ENCODE measurements at places on chromosomes 3 and 15. TPM values are rescaled to one million over a fixed set of nuclear protein-coding genes. Genes with fewer than 3 reads are reported as not detected.

The WWTR1 gene
- total RNA-seq = 136 TPM

The UMPS gene
- total RNA-seq = 32.6 TPM

The ALDH1A2 gene
- total RNA-seq = 36.0 TPM

The TM6SF1 gene
- total RNA-seq = 5.7 TPM

The CD200 gene
- total RNA-seq = 23.0 TPM

The SLC24A5 gene
- 0.26 TPM for total RNA-seq

The FANCD2OS gene
- not detected for total RNA-seq

The SELENOS gene
- total RNA-seq = 40.7 TPM

The EAF2 gene
- 16.4 TPM for total RNA-seq

DNA sequence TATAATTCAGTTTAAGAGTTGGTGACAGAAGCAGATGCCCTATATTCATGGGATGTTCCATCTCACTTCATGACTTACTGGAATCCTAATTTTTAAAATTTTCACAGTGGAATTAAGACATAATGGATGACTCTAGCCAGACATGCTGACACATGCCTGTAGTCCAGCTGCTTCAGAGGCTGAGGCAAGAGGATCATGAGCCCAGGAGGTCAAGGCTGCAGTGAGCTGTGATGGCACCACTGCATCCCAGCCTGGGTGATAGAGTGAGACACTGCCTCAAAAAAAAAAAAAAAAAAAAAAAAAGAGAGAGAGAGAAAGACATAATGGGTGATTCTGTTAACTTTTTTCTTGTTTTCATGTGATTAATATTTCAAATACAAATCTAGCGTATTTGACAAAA is 123.6 kb downstream of the KLHL25 start:
- DNase-seq = no peak

DNA sequence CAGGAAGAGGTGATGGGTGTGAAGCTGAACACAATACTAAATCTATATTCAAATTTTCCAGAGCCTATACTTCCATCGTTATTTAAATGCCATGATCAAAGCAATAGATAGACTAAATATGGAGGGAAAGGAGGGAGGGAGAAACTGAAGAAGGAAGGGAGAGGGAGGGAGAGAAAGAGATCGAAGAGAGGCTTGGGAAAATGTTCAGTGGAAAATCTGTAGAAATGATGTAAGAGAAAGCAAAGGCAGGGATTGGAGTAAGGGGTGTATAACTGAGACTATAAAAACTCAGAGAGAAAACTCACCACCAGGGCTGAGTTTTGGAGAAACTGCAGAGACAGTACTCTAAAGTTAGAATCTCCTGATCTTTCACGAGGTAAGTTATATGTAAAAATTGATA is at the start of gene OSTN:
TSS of gene OSTN (plus strand) at position 310 of the 400 bp plus-strand sequence. CDS start 13,292 bp downstream, outside the sequence.
- no peak for DNase-seq

DNA sequence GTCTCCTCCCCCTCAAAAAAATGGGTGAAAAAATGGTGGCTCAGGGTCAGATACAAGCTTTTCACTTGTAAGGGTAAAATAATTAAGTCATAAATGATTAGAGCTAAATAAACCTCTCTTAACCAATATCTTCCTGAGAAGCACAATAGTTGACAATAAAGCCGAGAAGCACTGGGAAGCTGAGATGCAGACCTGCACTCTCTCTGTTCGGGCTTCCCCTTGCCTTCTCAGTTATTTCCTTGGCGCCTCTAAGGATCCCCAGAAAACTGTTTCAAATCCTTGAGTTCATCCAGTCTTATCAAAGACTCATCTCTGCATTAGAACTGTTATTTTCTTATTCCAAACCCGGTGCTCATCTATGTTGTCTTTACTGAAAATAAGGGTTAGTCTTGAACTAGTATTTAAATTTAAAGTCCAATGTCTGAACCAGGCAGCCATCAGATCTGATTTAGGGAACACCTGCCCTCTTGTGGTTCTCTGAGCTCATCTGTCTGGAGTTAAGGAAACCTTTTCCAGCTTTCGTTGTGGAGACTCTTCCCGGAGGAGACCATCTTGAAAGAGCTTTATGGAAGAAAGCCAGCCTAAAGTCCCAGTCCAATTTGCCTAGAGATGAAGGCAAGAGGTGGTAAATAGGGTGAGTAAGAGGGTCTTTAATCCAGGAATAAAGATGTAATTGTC is 256.4 kb upstream of the MCTP2 start:
- no peak for DNase-seq

- DNase-seq = no peak
These were observed 58.9 kb downstream of the EIF3J start for GRCh38 chr15:44595656-44596510.

DNA sequence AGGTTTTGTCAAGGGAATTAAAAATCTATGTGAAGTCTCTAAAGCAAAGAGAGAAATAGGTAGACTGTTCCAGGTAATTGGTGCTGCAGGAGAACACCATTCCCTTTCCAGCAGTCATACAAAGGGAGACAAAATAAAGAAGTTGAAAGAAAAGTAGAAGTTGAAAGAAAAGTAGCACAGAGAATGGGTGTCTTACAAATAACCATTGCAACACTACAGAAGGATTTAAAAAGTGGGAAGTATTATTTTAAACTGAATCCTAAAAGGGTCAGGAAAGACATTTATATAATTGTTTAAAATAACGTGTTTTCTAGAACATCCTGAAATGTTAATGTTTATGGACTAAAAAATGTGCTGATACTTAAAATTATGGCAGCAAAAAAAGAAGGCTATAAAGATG is 223.8 kb downstream of the RSRC1 start:
- DNase-seq = no peak

- DNase-seq = no peak
These were observed 17.8 kb downstream of the SMAD3 start for GRCh38 chr15:67083135-67083762.

DNA sequence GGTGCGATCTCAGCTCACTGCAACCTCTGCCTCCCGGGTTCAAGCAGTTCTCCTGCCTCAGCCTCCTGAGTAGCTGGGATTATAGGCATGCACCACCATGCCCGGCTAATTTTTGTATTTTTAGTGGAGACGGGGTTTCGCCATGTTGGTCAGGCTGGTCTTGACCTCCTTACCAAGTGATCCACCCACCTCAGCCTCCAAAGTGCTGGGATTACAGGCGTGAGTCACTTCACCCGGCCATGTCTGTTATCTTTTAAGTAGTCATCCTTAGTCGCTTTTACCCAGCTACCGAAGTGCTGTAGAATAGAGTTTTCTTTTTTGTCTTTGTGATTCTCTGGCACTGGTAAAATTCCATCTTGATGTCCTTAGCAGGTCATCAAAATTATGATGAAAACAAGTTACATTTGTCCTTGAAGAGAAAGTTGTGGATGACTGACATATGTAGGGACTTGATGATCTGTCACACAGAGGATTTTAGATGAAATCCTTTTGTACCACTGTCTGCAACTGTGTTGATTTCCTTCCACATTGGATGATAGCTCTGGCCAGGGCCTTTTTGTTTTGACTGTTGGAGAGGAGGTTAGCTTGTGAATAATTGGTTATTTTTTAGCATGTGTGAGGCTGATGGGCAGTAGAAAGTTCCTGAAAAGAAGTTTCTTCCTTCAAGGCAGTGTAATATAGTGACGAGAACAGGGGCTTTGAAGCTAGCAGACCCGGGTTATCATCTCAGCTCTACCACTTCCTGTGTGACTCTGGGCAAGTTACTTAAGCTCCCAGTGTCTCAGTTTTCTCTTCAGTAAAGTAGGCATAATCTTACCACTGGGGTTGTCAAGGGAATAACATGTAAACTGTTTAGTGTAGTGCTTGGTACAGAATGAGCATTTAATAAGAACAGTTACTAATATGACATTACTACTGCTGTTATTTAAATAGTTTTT is 18.8 kb downstream of the ATG7 start:
- DNase-seq = no peak

GRCh38 chr15:39140060-39140604 is 440.7 kb upstream of the THBS1 start:
- DNase-seq = no peak

DNA sequence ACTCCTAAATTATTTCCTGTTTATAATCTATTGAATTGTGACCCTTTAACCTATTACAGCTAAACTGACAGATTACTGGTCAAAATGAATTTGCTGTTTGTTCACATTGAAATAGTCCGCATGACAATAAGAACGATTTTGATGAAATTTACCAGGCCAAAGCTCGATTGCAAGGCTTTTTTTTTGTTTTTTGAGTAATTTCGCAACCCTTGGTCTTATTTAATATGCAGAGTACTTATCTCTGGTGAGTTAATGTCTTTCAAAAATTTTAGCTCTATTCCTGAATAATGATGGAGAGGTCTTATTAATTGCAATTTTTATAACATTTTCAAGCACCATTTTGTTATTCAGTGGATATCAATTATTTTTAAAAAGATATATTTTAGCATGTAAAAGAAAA is 362.4 kb downstream of the OTOL1 start:
- DNase-seq = no peak

GRCh38 chr3:32334675-32335074 is 57.0 kb upstream of the CMTM7 start:
- DNase-seq = no peak

- no peak for DNase-seq
These were observed 42.9 kb upstream of the CTSH start for GRCh38 chr15:78987556-78988360.

DNA sequence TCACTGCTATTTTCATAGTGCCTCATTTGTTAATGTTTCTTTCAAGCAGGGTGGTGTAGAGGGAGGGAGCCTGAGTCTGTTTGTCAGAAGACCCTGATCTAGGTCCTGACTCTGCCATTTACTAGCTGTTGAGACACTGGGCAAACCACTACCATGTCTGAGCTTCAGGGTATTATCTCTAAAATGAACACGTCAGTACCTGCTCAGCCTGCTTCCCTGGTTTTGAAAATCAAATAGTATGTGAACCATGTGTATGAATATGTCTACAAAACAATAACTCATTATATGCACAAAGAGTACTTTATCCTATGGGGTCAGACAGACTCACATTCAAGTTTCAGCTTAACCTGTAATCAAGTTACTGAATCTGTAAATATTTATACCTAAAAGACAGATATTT is 25.1 kb downstream of the SYNPR start:
- peak; percentile 29 for DNase-seq

GRCh38 chr3:111715911-111716523 is 120.9 kb upstream of the ZBED2 start:
- no peak for DNase-seq

GRCh38 chr15:90838139-90838538 is 30.2 kb upstream of the FURIN start:
- no peak for DNase-seq

GRCh38 chr15:36953346-36953745 is 147.0 kb downstream of the MEIS2 start:
- DNase-seq = no peak

DNA sequence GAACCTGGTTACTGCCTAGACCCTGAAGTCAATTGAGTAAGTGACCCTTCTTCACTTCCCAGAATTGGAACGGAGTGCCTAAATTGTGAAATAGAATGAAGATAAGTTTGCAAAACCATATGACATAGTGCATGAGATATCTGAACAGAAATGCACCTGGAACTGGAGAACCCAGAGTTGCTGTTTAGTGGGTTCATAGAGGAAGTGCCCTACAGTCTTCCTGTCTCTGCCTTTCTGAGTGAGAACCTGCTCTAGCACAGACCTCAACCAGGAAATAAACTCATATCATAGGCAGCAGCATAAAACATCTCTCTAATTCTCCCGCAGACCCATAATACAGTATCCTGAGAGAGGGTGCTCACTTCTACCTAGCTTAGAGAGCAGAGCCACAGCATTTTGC is 82.9 kb downstream of the EOMES start:
- no peak for DNase-seq

- DNase-seq = no peak
These were observed 1.4 kb upstream of the TRIM69 start for GRCh38 chr15:44734839-44735481.

DNA sequence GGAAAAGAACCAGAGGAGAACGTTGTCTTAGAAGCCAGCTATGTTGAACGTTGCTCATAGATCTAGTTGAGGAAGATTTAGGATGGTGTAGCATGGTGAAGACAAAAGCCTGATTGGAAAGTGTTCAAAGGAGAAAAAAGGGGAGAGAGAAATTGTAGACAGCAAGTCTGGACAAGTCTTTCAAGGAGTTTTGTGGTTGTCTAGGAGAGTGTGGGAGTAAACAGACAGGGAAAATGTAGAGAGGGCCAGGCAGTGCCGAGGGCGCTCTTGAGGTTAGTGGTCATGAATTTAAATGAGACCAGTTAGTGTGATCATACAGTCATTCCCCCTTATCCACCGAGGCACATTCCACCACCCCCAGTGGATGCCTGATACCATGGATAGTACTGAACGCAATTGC is 167.5 kb upstream of the IL12A start:
- no peak for DNase-seq

- DNase-seq = no peak
These were observed 41.4 kb downstream of the UBE2E2 start for GRCh38 chr3:23244324-23245041.

DNA sequence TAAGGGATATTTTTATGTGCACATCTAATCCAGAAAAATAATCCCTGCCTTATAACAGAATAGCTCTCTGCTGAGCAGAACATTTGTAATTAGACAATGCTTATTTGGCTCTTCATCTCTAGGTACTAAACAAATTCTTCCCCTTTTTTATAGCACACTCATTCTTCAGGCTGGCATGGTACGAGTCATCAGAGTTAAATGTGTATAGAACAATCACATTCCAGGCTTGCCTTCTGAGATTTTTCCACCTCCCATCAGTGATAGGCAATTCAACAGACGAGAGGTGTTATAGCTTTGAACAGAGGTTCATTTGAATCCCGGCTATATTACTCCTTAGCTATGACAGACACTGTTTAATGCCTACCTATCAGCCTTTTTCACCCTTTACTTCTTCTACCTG is 21.4 kb upstream of the SPPL2A start:
- DNase-seq = no peak

- DNase-seq = no peak
These were observed 262.5 kb upstream of the TGFBR2 start for GRCh38 chr3:30343861-30344260.

DNA sequence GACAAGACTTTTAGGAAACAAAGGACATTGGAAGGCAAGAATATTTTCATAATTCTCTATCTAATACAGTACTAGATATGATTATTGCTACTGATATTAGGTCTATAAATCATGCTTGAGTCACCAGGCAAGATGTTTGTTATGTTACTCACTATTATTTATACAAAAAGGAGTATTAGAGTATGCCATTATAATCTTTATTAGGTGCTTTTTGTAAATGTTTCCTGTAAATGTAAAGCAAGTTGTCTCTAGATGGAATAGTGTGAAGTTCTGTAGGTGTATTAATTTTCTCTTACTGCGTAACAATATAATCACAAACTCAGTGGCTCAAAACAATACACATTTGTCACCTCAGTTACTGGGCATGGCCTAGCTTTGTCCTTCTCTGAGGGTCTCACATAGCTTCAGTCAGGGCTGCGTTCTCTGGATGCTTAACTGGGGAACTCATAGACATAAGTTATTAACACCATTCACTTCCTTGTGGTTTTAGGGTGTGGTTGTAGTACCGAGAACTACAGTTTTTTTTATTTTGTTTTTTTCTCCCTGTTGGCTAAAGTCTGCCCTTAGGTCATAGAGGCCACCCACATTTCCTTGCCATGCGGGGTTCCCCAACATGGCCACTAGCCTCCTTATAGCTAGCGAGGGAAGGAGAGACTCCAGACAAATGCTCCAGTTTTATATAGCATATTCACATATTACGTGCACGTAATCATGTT is 20.3 kb upstream of the MAP3K13 start:
- DNase-seq = no peak

- DNase-seq = no peak
These were observed 31.8 kb downstream of the SLC7A14 start for GRCh38 chr3:170553788-170554757.

- no peak for DNase-seq
These were observed 40.4 kb upstream of the WDR49 start for GRCh38 chr3:167694121-167694520.

- DNase-seq = no peak
These were observed 64.2 kb downstream of the ST3GAL6 start for GRCh38 chr3:98827221-98827920.
